ENCODE measurements at places on chromosomes 2 and 18.

- DNase-seq, result peak; percentile 7
Measured at GRCh38 chr2:33505966-33506365, 29.5 kb downstream of the RASGRP3 start.

- no peak for DNase-seq
Measured at GRCh38 chr2:11867926-11868325, 121.5 kb downstream of the LPIN1 start.

GRCh38 chr2:133863106-133863800 is 295.0 kb upstream of the NCKAP5 start:
- no peak for DNase-seq

- no peak for DNase-seq
Measured at GRCh38 chr18:13889671-13890070, 25.7 kb downstream of the MC2R start.

GRCh38 chr2:157076526-157077161 is 180.9 kb upstream of the GALNT5 start:
- DNase-seq, result no peak

- DNase-seq, result no peak
Measured at GRCh38 chr2:177708106-177708505, 315.5 kb downstream of the AGPS start.
